ENCODE measurements at places on chromosomes 3 and 15. TPM values are rescaled to one million over a fixed set of nuclear protein-coding genes. Genes with fewer than 3 reads are reported as not detected.

GRCh38 chr3:178705925-178706324, 169.7 kb downstream of the KCNMB2 start:
- DNase-seq: no peak

Gene ADCY5
- total RNA-seq: 16.7 TPM

- no peak for DNase-seq
Observed at GRCh38 chr3:186219211-186219638, 110.3 kb upstream of the ETV5 start.

DNA sequence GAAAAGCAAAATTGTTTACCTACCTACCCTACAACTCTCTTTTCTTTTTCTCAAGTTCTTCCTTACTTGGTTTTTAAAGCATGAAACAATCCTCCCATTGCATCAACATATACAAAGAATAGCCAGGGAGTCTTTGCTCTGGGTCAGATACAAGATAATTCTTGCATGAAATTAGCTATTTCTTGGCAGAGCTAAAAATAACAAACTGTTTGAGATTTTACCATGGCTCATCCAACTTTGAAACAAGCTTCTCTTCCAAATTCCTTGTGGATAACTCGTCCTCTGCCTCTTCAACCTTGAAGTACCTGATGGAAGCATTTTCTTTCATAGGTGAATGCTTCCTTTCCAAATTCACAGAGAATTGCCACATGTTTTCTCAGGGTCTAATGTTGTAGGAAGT, 9.2 kb upstream of the CBLB start:
- DNase-seq: no peak

Gene CSPG5
- 0.98 TPM for total RNA-seq

- no peak for DNase-seq
Observed at GRCh38 chr3:122580470-122580869, 3.0 kb downstream of the PARP15 start.

GRCh38 chr15:100189849-100190248, 151.9 kb downstream of the ADAMTS17 start:
- DNase-seq: no peak

- DNase-seq: no peak
Observed at GRCh38 chr3:188286087-188286513, 132.1 kb downstream of the LPP start.

Data from vagina (tissue), 2 donors.